ENCODE measurements at places on chromosomes 7 and 10.

GRCh38 chr7:131897016-131897789 is 340.8 kb upstream of the PODXL start:
- no peak overlapping the region for H3K4me3 ChIP-seq
- no peaks in the 10 kb centered on the region for H3K27me3 ChIP-seq
- no peaks in the 10 kb centered on the region for H3K4me1 ChIP-seq
- DNase-seq = no peak
- no peak overlapping the region for H3K27ac ChIP-seq

- H3K27me3 ChIP-seq = no peaks in the 10 kb centered on the region
- H3K4me3 ChIP-seq = no peak overlapping the region
- no peaks in the 10 kb centered on the region for H3K36me3 ChIP-seq
- H3K27ac ChIP-seq = no peak overlapping the region
Measured at GRCh38 chr10:35219891-35220890, 93.5 kb downstream of the CREM start.

- peaks cover 27% of the 10 kb centered on the region for H3K4me1 ChIP-seq
- H3K27me3 ChIP-seq = no peaks in the 10 kb centered on the region
- DNase-seq = no peak
- no peak overlapping the region for H3K4me3 ChIP-seq
- H3K36me3 ChIP-seq = no peaks in the 10 kb centered on the region
Measured at GRCh38 chr10:6280291-6280690, 77.6 kb downstream of the PFKFB3 start.

DNA sequence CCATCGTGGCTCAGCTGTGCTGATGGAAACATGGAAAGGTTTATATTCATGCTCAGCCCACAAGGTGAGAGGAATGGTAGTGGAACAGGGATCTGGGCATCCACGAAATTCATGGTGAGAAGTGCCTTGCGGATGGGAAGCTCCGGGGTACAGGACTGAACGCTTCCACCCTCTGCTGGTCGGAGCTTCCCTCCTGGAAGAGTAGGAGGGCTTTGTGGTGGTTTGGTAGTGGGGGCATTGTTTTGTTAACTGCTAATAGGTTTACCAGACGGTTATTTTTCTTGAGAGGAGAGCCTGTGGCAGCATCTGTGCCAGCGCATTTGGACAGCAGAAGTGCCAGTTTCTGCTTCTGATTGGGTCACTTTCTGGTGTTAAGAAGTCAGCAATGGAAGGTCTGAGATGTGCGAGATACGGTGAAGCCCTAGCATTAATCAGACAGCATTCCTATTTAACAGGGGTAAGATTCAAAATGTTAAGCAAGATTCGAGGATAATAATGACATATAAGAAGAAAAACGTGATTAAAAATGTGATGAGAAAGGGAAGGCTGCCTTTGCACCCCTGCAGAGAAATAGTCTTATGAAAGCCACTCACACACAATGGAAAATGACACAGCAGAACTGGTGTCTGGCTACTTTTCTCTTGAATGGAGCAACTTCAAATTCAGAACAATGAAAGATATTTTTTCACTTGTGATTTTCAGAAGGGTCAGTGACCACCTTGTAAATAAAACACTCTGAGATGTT is 17.7 kb downstream of the ABCA13 start:
- no peaks in the 10 kb centered on the region for H3K36me3 ChIP-seq
- H3K4me1 ChIP-seq = no peaks in the 10 kb centered on the region
- no peak overlapping the region for H3K27ac ChIP-seq
- H3K27me3 ChIP-seq = no peaks in the 10 kb centered on the region
- DNase-seq = no peak

DNA sequence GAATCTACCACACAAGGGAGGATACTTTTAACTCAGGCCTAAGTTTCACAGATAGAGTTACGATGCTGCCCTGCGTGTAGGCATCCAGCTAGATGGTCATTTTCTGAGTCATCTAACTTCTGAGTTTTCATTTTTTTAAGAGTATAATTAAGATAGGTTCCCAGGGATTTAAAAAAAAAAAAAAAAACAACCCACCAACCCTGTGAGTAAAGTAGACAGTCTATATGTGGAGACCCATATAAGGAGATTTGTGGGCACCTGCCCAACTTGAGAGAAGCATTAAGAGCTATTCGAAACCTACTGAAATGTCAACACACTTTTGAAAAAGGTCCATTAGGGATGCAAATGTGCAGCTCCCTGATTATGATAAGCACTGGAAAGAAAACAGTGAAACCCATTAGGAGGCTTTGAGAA is 257.3 kb downstream of the TRIL start:
- H3K27me3 ChIP-seq = no peaks in the 10 kb centered on the region
- no peak overlapping the region for H3K4me3 ChIP-seq
- no peaks in the 10 kb centered on the region for H3K36me3 ChIP-seq
- peak overlapping the region; percentile 40 for H3K27ac ChIP-seq
- peaks cover 9% of the 10 kb centered on the region for H3K4me1 ChIP-seq

DNA sequence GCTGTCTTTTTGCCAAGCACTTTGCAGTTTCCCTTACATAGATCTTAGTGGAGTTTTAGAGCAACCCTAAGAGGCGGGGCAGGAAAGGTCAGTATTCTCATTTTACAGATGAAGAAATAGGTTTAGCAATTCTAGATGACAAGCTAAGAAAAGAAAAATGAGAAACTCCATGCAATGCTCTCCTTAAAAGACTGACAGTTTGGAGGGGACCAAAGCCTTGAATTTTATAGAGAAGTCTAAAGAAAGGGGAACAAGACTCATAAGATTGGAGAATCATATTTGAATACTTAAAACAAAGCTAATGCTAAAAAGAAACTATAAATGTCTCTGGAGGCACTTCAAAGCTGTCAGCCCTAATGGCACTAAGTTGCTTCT is 19.6 kb downstream of the CEP55 start:
- no peaks in the 10 kb centered on the region for H3K36me3 ChIP-seq
- H3K27me3 ChIP-seq = no peaks in the 10 kb centered on the region
- peak overlapping the region; percentile 85 for H3K27ac ChIP-seq
- peaks cover 7% of the 10 kb centered on the region for H3K4me1 ChIP-seq

- no peak overlapping the region for H3K27ac ChIP-seq
- H3K4me1 ChIP-seq = no peaks in the 10 kb centered on the region
- DNase-seq = no peak
Measured at GRCh38 chr10:104104926-104105325, 17.0 kb upstream of the SFR1 start.

GRCh38 chr7:37356911-37357636 is 91.6 kb downstream of the ELMO1 start:
- H3K36me3 ChIP-seq = no peaks in the 10 kb centered on the region
- H3K4me1 ChIP-seq = peaks cover 8% of the 10 kb centered on the region
- no peak overlapping the region for H3K27ac ChIP-seq
- no peak overlapping the region for H3K4me3 ChIP-seq
- no peak for DNase-seq
- H3K27me3 ChIP-seq = no peaks in the 10 kb centered on the region

DNA sequence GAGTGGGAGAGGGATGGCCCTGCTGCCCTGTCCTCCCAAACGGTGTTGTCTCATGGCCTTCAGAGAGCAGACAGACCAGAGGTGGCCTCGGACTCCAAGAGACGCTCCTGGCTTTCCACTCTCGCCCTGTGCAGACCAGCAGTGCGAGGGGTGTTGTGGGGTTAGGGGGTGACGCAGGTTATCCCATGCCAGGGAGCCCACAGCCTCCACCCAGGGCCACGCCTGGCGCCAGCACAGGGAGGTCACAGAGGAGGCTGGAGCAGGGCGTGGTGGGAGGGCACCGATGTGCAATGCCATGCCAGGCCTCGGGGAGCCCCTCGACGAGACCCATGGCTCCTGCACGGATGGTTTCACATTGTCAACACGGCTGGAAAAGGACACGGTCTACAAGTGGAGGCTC is 52.1 kb downstream of the INPP5A start:
- H3K36me3 ChIP-seq = no peaks in the 10 kb centered on the region
- no peaks in the 10 kb centered on the region for H3K27me3 ChIP-seq
- H3K27ac ChIP-seq = peak overlapping the region; percentile 87
- H3K4me3 ChIP-seq = no peak overlapping the region
- H3K4me1 ChIP-seq = peaks cover 28% of the 10 kb centered on the region

- H3K36me3 ChIP-seq = no peaks in the 10 kb centered on the region
- no peaks in the 10 kb centered on the region for H3K4me1 ChIP-seq
- DNase-seq = no peak
- no peak overlapping the region for H3K4me3 ChIP-seq
Measured at GRCh38 chr10:116899626-116900025, 50.3 kb downstream of the ENO4 start.

DNA sequence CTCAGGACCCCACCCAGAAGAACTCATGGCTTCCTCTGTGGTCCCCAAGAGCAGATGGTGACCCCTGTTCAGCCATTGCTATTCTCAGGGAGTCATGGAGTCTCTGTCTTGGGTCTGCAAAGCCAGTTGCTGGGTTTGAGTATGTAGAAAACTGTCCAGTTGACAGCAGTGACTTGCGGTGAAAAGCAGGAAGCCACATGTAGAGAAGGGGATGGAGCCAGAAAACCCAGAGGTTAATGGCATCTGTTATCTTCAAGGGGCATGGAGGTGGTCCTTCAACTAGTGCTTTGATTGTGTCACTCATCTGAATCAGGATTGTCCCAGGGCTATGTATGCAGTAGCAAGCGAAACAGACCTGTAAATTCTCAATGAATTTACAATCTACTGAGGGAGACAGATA is 86.3 kb upstream of the STK17A start:
- H3K36me3 ChIP-seq = no peaks in the 10 kb centered on the region
- H3K4me1 ChIP-seq = no peaks in the 10 kb centered on the region
- DNase-seq = no peak
- H3K4me3 ChIP-seq = no peak overlapping the region

- H3K36me3 ChIP-seq = no peaks in the 10 kb centered on the region
- DNase-seq = no peak
Measured at GRCh38 chr7:72476608-72477305, 64.6 kb upstream of the CALN1 start.

DNA sequence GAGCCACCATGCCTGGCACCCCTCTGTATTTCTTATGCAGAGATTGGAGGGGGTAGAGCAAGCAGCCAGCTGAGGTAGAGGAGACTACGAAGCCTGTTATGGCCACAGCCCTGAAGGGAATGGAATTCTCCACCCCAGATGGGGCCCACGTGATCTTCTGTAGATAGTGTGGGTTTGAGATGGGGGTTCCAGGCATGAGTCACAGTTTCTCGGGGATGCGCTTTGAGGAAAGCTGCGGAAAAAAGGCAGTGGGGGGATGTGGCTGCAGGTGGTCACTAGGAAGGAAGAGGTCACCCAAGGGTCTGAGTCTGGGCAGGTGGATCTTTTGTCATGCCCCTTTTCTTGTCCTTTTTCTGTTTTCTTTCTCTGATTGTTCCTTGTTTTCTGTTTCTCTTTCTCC is 11.5 kb downstream of the FAM131B start:
- H3K36me3 ChIP-seq = no peaks in the 10 kb centered on the region
- DNase-seq = no peak
- H3K4me3 ChIP-seq = no peak overlapping the region
- no peaks in the 10 kb centered on the region for H3K4me1 ChIP-seq

Measured in ascending aorta (tissue), 2 donors.